Foreskin keratinocyte (primary cell): ENCODE measurements at places on chromosomes 2 and 18. TPM values are rescaled to one million over a fixed set of nuclear protein-coding genes. Genes with fewer than 3 reads are reported as not detected.

The BIN1 gene
- total RNA-seq = 30.6 and 30.8 TPM in 2 replicates

The GAREM2 gene
- total RNA-seq = 0.21 and 0.27 TPM in 2 replicates

The PTPRM gene
- total RNA-seq = 8.4 and 17.9 TPM in 2 replicates

The CHRND gene
- not detected in 2 replicates for total RNA-seq

The ABCB11 gene
- total RNA-seq = not detected in 2 replicates

The FNDC4 gene
- 13.4 and 21.5 TPM in 2 replicates for total RNA-seq

The IL37 gene
- 0.21 and 0.44 TPM in 2 replicates for total RNA-seq

DNA sequence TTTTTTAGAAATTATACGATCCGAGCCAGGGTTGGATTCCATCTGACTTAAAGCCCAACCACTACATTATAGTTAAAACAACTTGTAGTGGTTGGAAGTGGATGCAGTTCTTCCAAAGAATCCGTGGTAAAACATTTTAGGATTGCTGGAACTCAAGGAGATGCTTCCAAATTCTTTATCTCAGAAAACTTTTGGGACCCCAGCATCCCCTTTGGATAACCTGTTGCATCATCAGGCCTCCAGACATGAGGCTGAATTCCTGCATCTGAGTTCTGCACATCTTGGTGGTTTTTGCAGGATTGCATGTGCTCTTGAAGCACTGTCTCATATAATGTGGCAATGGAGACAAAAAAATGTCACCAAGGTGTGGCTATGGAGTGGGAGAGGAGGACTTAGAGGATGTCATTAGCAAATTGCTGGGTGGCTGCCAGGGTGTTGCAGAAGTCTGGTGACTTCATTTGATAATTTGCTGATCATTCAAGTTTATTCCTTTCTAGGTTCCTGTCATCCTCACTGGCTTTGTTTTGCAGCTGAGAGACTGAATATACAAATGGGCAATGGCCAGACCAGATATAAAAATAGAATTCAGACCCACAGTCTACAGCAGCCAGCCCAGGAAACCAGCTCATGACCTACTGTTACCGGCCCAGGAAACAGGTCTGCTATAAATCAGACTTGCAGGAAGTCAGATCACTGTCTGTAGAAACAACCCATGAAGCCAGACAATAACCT is 207.7 kb downstream of the BCL2 start:
- no peak for DNase-seq

DNA sequence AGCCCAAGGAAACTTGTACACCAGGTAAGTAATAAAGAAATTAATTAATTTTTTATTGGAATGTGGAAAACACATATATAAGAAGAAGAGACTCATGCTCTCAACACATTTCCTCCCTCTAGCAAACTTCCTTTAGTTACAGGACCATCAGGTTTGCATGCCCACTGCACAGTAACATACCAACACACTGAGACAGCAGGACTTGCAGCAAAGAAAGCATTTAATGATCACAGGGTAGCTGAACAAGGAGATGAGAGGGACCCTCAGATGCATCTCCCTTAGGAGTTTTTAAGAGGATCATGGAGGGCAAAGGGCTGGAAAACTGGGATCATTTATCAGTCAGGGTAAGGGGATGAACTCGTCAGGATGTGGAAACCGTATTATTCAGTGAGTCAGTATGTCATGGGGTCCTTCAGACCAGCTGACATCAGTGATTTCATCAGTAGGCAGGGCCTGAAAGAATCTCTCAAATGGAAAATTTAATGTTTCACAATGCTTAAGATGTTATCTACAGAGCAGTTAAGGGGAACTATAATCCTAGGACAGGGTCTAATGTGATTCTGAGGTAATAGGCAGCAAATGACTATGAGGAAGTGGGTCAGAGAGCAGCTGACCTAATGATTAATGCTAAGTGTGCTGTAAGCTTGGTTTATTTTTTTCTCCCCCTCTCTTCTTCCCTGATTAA is 193.8 kb upstream of the RND3 start:
- peak; percentile 86 for DNase-seq

GRCh38 chr18:70181015-70181414 is 24.5 kb downstream of the RTTN start:
- DNase-seq = peak; percentile 36

- DNase-seq = no peak
Measured at GRCh38 chr18:55048892-55049291, 89.6 kb upstream of the CCDC68 start.

- no peak for DNase-seq
Measured at GRCh38 chr18:65592435-65592834, 158.4 kb upstream of the CDH7 start.

DNA sequence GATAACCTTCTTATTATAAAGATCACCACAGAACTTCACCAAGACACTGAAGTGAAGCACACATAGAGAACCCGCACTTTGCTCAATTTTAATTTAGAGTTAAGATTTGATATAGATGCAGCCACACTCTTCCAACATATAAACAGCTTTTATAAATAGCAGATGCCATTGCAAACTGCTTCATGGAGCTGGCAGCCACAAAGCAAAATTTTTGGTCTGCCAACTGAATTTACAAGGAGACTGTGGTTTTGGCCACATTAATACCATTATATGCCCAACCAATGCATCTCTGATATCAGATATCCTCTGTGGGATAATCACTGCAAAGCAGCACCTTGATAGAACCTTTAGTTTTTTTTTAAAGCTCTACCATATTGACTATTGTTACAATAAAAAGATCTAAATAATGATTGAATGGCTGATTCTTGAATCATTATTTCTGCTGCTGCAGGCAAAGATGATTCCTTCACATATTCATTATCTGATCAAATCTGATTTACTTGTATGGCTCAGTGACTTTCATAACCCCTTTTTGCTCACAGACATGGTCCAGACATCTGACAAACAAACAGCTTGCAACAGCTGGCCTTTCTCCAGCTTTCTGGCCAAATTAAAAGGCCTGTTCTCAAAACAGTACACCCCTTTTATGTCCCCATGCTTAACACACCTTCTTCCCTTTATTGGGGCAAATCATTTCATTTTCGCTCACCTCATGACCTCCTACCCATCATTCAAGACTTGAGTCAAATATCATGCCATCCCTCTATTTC is 88.4 kb downstream of the METTL4 start:
- DNase-seq = no peak

DNA sequence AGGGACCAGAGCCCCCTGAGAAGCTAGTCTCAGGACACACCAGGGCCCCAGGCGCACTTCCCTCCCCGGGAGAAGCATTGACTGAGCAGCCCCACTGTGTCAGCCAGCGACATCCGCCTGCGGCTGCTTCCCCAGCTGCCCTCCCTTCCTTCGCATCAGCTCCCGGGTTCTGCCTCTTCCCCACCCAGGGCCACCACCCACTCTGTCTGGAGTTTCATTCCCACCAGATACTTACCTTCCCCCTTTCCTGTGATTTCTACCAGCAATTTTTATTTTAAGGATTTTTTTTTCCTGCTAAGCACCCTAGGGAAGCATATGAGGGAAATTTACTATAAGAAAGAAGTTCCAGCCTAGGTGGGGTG is 99.2 kb downstream of the SMAD7 start:
- DNase-seq = no peak

- no peak for DNase-seq
Measured at GRCh38 chr2:85247610-85248009, 80.2 kb downstream of the TGOLN2 start.

- DNase-seq = peak; percentile 64
Measured at GRCh38 chr18:51195451-51196117, 1.9 kb downstream of the MEX3C start.

GRCh38 chr2:37654932-37655841 is 16.3 kb downstream of the CDC42EP3 start:
- peak; percentile 40 for DNase-seq

DNA sequence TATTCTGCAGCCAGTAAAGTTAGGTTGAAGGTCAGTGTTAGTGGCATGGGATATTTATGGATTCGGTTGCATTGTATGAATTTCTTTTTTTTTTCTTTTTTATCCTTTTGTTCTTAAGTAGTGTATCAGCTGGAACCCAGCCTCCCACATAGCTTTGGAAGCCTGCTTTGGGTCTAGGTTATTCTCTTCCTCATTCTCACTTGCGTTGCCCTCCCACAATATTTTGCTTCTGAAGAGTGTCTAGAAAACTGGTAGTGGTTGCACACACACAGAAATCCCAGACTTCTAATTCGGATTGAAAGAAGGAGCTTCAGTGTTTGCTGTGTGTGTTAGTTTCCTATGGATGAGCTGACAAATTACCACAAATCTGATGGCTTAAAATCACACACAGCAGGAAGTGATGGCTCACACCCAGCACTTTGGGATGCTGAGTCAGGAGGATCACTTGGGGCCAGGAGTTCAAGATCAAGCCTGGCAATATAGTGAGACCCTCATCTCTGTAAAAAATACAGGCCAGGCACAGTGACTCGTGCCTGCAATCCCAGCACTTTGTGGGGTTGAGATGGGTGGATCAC is 104.8 kb downstream of the ARL4C start:
- DNase-seq = no peak

DNA sequence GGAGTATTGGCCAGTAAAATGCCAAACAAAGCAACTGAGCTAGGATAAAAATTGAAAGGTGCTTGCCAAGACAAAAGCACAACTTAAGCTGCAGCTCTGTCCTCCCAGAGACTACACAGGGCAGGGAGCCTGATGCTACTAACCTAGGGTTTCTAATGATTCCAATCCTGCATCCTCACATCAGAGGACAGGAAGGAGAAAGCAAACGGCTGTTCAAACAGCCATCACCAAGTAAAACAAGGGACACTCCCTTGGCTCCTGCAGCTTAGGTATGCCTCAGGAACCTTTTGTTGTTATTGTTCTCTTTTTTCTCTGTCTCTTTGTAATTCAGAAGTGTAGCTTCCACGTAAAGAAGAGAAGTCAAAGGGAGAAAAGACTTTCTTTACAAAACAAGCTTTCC is 99.5 kb downstream of the TCF4 start:
- DNase-seq = no peak

DNA sequence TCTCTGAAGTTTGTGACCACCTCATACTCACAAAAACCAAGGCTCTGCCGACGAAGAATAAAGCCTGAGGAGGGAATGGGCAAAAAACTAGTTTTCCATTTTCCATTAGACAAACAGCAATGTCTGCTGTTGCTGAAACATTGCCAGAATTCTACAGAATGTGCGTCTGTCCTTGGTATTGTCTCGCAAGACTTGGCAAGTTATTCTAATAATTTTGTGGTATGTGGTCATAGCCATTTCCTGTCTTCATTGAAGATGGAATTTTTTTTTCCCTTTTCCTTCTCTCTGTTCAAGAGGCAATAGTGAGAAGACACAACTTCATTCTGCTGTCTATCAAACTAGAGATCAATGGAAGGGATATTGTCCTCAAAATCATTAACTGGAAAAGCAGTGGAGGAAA is 296.1 kb downstream of the RND3 start:
- peak; percentile 50 for DNase-seq

DNA sequence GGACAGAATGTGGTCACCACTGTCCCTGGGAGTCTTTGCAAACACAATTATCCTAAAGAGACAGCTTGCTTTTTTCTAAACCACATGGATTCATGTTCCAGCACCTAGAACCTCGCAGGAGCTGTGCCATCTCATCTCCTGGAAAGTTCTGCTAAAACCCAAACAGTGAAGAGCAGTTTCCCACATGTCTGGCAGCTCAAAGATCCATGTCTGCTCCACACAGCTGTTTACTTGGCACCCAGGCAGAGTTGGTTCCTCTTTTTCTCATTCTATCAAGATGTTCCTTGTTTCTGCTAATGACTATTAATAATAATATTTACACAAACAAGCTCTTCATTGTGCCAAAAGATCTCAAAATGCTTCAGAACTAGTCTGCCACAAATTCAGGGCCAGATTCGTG is 30.1 kb upstream of the PID1 start:
- DNase-seq = no peak

DNA sequence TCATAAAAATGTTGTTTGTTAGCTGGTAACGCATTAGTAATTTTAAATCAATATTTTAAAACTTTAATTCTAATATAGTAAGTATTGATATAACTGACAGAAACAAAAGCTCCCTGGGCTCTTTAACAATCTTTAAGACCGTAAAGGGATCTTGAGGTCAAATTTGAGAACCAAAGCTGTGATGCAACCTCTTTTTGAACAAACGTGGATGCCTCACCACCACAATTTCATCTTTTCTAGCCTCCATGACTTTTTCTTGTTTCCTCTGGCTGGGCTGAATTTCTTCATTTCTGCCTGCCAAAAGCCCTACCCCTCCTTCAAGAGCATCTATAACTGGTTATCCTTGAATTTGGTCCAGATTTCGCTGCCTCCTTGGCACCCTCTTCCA is 563 bp upstream of the POLE4 start:
- no peak for DNase-seq

DNA sequence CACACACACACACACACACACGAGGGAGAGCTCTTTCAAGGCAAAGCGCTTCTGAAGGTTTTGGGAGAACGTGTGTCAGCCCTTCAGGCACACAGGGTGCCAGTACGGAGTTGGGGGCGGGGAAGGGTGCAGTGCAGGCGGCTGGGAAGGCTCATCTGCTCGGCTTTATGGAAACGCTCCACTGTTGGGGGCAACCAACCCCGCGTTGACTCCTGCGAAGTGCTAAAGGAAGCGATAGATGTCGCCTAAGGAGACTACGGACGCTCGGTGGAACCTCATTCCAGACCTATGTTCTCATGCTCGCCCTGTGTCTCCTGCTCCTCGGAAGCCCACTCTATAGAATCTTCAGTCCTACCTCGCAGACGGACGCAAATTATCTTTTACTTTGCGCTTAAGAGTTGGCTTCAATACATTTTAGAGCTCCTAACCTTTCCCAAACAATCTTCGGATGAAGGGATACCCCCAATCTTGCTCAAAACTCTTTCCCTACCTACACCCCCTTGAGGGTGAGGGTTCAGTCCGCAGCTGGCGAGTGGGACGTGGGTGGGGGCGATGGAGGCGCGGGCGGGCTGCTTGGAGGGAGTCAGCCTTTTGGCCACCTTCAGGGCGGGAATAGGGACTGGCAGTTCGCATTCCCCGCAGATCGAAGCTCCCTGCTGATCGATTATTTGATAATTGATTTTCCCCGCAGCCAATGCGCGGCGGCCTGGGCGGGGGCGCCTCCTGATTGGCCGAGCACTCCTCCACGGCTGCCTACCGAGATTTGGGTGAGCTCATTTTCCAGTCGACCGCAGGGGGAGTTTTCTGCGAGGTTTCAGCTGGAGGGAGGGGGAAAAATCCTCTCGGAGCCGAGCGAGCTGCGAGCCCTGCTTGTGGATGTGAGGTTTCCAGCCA is 1.9 kb upstream of the MEIS1 start:
- peak; percentile 89 for DNase-seq
